ENCODE measurements at places on chromosomes 7 and 10. TPM values are rescaled to one million over a fixed set of nuclear protein-coding genes. Genes with fewer than 3 reads are reported as not detected.

Gene ATP6V0A4
- total RNA-seq = not detected

Gene SPAM1
- total RNA-seq = not detected

Gene SRRM3
- total RNA-seq = 0.98 TPM

Gene SFTPA1
- total RNA-seq = not detected

Gene GATA3
- total RNA-seq = not detected

Gene CLDN15
- 3.3 TPM for total RNA-seq

Gene UBE2D1
- total RNA-seq = 14.0 TPM

Gene BNIP3
- 72.0 TPM for total RNA-seq

Gene OPN1SW
- not detected for total RNA-seq

Gene LOXL4
- total RNA-seq = 7.2 TPM

Gene DENND2A
- total RNA-seq = 15.6 TPM

Gene ARL5B
- total RNA-seq = 7.7 TPM

Gene ADCY1
- 1.1 TPM for total RNA-seq

Gene NEBL
- total RNA-seq = 1.1 TPM

Gene CNNM1
- total RNA-seq = 0.59 TPM

Gene OLAH
- total RNA-seq = under 0.01 TPM

Gene DCLRE1C
- 12.7 TPM for total RNA-seq

Gene MMP21
- not detected for total RNA-seq

Gene TRIM4
- total RNA-seq = 22.3 TPM

Gene PALD1
- total RNA-seq = 0.20 TPM

Gene EPHA1
- not detected for total RNA-seq

Gene KCNH2
- total RNA-seq = not detected

Gene HOXA4
- 1.4 TPM for total RNA-seq

Gene GRID1
- total RNA-seq = not detected

Gene LMTK2
- total RNA-seq = 13.5 TPM

Gene NKX2-3
- not detected for total RNA-seq

Gene ANKRD2
- 2.9 TPM for total RNA-seq

Gene ADCYAP1R1
- 3.1 TPM for total RNA-seq

Gene SPDYE17
- total RNA-seq = not detected

Gene CPA2
- total RNA-seq = not detected

Gene TAS2R41
- total RNA-seq = not detected

Gene ELN
- 1.5 TPM for total RNA-seq
